ENCODE measurements at places on chromosomes 3 and 15.

GRCh38 chr3:184884359-184885017 lies 72.5 kb downstream of the VPS8 start:
- no peak for DNase-seq

DNA sequence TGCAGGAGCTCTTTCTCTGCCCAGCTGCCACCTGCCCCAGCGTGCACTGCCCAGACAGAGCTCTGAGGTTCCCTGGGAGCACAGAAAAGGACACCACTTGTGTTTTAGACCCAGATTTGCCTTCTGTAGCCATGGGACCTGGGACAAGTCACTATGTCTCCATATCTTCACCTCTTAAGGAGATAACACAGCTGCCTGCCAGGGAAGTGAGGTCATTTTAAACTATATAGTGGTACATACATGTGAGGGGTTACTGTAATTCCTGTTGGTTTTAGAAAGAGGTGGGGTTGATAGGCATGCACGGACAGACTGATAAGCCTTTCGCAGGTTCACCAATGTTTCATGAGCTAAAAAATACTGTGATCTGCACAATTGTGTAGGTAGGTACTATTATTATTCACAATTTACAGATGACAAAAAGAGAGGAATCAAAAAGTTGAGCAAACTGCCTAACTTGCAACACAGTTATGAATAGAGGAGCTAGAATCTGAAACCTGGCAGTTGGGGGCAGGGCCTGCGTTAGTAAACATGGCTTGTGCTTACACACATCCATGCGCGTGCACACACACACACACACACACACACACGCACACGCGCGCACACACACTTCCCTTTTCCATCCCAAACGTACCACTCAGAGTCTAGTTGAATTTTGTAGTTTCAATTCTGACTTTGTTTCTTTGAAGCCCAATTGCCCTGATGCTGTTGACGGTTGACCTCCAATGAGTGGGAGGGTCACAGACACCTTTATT lies 193.6 kb downstream of the FAM43A start:
- no peak for DNase-seq

- no peak for DNase-seq
Measured at GRCh38 chr3:54358969-54359694, 236.8 kb downstream of the CACNA2D3 start.

GRCh38 chr3:181252631-181253030 lies 263.1 kb upstream of the DNAJC19 start:
- DNase-seq: peak; percentile 11

GRCh38 chr3:14231145-14231990 lies 52.8 kb downstream of the LSM3 start:
- no peak for DNase-seq

GRCh38 chr3:122660297-122660974 lies 20.2 kb upstream of the PARP14 start:
- DNase-seq: no peak

DNA sequence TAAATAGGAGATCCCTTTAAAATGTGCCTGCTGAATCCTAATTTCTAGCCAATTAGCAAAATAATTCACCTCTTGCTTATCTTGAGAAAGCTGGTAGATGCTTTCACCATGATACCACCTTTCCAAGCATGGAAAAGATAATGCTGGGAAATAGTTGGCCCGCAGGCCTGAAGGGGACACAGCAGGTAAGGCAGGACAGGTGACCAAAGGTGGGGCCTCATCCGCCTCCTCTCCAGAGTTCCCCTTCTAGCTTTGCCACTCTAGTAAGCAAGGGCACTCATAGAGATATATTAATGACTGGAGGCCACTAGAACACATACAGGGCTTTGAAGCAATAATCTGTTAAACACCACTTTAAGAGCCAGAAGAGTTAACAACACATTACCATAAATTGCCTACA lies 45.5 kb downstream of the SATB1 start:
- no peak for DNase-seq

GRCh38 chr3:94693997-94694640 lies 631.3 kb downstream of the NSUN3 start:
- no peak for DNase-seq

DNA sequence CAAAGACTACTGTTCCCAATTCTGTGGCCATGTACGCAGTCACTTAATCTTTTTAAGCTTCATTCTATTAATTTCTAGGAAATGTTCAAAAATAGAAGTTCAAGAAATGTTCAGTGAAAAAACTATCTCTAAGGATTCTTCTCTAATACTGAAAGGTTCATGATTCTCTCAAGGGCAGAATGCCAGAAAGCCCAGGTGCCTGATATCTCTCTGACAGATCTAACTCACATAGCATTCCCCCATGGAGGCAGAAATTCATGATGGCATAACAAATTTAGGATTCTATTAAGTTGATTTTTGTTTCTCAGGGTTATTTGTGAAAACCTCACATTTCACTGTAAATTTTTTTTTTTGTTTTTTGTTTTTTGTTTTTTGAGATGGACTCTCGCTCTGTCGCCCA lies 17.5 kb downstream of the CHRM5 start:
- no peak for DNase-seq

DNA sequence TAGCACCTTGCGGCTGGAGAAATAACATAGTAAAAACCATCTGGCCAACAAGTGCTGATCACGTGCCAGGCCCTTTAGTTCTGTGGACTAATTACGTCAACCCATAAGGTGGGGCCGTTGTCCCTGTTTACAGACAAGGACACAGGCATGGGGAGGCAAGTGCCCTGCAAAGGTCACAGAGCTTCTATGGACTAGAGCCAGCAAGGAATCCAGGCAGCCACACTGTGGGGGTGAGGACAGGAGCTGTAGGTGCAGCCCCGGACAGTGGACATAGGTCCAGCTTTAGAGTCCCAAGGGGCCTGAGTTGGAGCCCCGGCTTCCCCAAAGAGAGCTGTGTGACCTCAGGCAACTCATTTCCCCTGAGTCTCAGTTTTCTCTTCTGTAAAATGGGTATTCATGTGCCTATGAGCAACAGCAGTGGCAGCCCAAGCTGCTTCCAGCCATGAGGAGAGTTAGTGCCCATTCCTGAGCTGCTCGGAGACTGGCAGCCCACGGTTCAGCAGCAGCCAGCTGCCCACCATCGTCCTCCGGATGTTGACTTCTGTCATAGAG lies 13.9 kb downstream of the CHST13 start:
- DNase-seq: no peak

DNA sequence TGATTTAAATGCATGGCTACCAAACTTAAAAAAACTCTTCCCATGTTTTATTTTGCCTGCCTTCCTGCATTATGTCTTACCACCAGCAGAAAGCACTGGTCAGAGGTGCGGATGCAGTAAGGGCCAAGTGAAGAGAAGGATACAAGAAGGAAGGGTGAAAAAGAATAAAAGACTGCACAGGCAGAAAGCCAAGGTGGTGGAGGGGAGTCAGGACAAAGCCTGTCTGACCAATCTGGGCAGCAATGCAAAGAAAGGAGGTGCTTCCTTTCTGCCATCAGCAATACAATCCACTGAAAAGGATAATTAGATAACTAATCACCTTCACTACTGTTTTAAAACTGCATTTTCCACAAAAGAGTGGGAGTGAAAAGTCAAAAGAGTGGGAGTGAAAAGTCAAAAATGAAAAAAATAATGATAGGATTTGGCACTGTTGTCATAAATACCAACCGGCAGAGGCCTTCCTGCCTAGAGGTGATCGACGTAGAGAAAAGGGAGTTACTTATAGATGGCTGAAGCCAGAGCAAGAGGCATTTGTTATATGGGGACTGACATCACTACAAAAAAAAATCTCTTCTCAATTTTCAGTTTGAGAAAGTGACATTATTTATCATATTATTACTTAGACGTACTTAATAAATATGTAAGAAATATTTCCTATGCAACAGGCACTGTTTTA lies 385.3 kb downstream of the TBC1D5 start:
- no peak for DNase-seq

- DNase-seq: no peak
Measured at GRCh38 chr15:57611938-57612337, 20.2 kb downstream of the MYZAP start.

DNA sequence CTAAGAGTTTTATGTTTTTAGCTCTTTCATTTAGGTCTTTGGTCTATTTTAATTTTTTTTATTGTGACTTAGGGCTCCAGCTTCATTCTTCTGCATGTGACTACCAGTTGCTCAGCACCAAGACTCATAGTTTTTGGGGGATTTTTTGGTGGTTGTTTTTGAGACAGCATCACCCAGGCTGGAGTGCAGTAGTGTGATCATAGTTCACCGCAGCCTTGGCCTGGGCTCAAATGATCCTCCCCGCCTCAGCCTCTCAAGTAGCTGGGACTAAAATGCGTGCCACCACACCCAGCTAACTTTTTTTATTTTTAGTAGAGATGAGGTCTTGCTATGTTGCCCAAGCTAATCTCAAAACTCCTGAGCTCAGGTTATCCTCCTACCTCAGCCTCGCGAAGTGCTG lies 19.4 kb downstream of the CDV3 start:
- DNase-seq: no peak

GRCh38 chr15:57406062-57406772 lies 29.9 kb downstream of the CGNL1 start:
- DNase-seq: no peak

DNA sequence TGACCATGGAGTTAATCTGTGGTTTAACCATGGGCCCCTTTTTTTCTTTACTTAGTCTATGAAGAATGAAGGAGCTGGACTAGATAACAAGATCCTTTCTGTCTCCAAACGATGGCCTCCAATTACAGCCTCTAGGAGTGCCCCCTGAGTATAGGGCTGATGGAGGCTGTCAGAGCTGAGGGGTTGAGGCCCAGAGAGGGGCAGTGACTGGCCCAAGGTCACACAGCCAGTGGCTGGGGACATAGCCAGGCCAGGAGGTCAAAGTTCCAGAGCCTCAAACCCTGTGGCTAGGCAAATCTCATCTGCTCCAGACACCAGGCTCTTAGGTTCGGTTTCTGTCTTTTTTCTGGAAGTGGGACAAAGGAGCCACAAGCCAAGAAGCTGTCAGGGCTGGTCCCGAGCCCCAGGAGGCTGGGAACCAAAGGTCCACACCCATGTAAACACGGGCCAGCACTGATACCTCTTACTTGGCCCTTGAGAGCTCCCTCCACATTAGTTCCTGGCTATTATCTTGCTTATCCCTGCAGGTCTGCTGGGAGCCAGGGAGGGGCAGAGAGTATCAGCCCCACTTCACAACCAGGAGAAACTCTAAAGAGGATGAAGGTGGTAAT lies 10.3 kb downstream of the RHOV start:
- DNase-seq: no peak

DNA sequence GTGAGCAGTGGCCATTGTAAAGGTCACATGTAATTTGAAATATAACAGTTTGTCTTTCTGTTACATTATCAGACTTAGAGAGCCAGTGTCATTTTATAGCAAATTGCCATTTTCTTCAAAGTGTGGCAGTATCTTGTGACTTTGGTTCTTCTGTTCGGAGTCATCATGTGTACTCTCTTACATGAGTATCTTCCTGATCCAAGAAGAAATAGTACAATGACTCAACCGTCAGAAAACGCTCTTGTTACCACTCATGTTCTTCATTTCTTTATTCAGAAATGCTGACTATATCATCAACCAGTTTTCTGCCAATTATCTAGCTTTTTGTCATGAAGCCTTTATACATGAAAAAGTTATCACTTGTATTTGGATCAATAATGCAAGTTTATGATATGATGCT lies 93.6 kb upstream of the CGNL1 start:
- DNase-seq: no peak

GRCh38 chr3:135324301-135324700 lies 529.2 kb downstream of the EPHB1 start:
- DNase-seq: no peak

Data from NCI-H1694 treated with DMSO at 0.1 percent for 48 hours (cell line).